ENCODE measurements at places on chromosomes 12 and 14.

DNA sequence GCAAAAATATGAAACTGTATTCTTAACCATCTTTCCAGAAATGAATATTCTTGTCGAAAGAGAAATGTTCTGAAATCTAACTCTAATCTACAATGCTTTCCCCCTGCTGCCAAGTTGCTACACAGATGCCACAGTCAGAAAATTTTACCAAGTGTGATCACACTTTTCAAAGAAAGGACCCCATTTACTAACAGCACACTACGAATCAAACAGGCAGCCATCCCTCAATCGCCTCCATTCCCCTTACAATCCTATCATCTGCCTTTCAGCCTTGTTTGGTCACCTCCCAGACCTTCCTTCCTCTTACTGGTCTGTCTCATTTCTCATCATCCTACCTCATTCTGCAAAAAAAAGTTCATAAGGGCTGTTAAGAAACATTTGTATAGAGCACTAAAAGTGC, 190.1 kb downstream of the MED13L start:
- no peak for DNase-seq

DNA sequence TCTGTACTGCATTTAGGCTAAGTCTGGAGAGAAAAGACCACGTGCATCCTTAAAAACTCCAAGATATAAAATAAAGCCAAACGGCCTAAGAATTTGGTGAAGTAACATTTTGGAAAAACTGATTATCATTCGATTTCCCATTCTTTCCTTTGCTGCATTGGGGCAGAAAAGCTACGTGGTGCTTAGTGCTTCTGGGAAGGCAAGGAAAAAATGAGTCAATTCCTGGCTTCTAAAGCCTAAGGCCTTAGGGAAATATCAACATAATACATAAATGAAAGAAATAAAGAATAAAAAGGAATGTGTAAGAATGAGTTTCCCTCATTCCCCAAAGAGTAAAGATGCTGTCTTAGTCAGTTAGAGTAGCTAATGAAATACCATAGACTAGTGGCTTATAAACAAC, 520.5 kb downstream of the GLT1D1 start:
- DNase-seq: no peak

DNA sequence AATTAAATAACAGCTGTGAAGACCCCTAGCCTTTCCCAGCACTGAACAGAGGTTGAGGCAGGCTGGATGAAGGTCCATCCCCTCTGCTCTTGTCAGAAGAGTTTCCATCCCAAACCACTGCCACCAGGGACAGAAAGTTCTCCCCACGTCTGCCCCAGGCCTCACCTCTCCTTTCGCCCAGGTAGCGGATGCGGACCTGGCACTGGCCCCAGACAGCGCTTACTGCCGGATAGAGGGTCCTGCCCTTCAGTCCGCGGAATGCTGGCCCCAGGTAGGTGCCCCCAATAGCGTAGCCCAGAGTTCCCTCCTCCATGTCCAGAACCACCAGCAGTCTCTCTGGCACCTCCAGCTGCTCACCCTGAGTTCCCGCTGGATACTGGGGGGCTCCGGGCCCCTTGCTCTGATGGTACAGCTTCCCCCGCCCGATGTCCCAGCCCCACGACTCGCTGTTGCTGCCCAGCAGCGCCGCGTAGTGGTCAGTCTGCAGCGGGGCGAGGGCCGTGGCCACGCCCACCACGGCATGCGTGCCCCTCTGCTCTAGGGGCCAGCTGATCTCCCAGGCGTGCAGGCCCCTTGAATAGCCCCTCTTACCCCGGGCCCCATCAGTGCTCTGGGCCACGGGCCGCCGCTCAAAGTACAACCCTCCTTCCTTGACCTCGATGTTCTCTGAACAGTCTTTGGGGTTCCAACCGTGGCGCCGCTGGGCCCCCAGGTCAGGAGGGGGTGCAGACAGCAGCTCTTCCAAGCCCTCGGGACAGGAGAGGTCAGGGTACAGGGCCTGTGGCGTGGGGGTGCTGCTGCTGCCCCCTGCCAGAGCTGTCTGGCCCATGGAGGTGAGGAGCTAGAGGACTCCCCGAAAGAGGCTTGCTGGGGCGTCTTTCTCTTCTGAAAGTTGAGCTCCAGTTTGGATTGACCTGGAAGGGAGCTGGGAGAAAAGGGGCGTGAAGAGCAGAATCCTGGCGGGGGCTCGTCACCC, 742 bp downstream of the SPSB2 start:
- no peak for DNase-seq

DNA sequence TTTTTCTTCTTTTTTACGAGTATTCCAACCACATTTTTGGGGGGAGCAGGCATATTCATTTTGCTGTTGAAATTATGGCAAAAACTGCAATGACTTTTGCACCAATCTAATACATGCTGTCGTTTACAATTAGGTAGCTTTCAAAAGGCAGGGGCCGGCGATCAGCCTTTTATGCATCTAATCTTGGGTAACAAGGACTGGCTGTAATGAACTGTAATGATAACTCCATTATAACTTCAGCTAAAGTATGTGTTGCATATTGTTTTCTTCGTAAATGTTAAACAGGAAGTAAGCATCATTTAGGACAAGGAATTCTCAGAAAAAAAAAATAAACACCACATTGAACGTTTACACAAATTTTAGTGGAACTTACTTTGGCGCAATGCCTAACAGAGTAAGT, 30.3 kb upstream of the KLRF1 start:
- no peak for DNase-seq

GRCh38 chr12:57332646-57333312, 81.8 kb upstream of the STAC3 start:
- no peak for DNase-seq

DNA sequence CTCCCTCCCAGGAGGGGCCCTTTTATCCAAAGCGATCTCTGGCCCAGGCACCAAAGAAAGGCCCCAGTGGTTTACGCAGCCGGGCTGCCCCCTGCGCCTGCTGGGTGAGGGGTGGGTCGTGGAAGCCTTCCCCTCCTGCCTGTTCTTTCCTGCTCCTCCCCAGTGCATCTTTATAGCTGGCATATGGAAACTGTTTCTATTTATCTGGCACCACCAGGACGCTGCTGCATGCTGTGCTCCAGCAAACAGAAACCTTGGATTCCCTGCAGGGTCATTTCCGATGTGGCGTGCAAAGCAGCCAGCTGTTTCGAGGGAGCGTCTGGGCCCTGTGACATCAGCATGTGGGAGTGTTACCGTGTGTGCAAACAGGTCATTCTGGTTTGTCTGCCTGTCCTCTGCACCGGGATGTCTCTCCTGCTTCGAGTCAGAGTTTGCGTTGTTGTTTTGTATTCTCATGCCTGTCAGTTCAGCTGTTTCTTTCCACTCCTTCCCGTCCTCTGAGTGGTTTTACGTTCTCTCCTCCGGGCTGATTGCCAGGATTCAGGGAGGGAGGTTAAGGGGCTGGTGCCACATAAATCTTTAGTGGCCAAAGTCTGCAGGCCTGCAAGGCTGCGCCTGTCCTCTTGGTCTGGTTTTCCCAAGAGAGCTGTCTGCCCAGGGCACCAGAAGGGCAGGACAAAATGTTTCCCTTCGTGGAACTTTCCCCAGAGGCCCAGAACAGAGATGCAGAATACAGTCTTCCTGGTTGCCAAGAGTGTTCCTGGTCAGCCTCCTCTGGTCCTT, 24.6 kb downstream of the TPCN1 start:
- DNase-seq: no peak

- DNase-seq: no peak
Measured at GRCh38 chr14:92924247-92924646, 1.3 kb downstream of the CHGA start.

DNA sequence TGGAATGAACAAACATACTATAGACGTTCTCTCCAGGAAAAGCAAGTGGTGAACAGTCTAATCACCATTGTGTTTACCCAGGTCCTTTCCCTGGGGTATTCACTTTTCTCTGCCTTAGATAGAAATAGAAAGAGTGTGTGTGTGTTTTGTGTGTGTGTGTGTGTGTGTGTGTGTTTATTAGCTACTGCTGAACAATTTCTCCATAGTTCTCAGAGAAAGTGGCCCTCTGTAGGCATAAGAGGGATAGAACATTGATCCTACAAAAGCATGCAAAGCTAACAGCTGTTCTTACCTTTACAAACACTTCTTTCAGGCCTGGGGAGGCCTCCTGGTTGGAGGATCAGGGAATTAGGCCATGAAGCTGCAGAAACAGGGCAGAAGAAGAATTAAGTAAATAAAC, 665.7 kb upstream of the TBX3 start:
- DNase-seq: no peak

DNA sequence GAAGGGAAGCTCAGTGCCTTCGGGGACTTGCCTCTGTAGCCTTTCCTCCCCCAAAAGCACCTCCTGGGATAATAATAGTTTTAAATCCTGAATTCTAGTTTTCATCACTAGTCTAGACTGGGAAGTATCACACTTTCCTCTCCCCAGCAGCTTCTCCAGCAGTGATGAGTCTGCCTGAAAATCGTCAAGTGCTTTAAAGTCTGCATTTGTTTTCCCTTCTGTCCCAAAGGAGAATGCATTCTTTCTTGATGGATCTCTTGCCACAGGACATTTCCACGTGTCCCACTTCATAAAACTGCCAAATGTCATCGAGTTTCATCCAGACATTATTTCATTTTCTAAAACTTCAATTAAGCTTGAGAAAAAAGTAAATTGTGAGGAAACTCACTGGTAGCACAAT, 15.0 kb downstream of the CSRP2 start:
- no peak for DNase-seq

- no peak for DNase-seq
Measured at GRCh38 chr12:26789731-26790644, 43.0 kb downstream of the ITPR2 start.

- no peak for DNase-seq
Measured at GRCh38 chr14:72986214-72986613, 40.7 kb downstream of the ZFYVE1 start.

DNA sequence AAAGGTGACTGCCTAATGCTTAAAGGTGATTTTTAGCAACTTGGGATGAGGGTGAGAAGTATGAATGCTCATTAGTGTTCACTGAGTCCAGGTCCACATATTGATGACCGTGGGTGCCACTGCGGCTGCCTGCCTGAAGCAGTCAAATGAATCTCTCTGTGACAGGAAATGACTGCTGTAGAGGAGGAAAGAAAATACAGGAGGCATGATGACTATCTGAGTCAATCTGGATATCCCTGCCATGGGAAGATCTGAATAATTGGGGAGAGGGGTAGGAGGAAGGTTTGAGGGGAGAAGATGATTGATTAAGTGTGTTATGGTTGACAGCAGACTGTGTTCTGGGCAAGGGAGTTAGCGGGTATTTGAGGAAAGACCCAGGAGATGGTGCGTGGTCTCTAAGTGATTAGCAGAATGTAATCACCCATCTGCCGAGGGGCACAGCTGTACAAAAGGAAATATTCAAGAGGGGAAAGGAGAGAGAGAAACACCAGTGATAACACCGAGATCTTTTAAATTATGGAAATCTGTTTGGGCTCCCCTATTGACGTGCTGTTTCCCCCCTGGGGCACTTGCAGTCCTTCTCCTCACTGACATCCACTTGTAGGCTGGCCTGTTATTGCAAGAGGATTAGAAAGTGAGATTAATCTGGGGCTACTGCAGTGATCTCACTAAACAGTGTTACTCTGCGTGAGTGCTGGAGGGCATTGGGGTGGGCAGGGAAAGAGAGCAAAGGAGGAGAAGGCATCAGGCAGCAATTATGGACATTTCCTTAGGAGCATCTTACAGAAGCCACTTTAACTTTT, 97.7 kb downstream of the AKAP6 start:
- DNase-seq: no peak

GRCh38 chr12:129067491-129067890, 214.2 kb downstream of the GLT1D1 start:
- no peak for DNase-seq

- DNase-seq: no peak
Measured at GRCh38 chr12:67735868-67736267, 87.3 kb downstream of the DYRK2 start.

- DNase-seq: no peak
Measured at GRCh38 chr12:125890971-125891370, 825.7 kb downstream of the AACS start.

- DNase-seq: no peak
Measured at GRCh38 chr14:81434230-81434629, 34.1 kb upstream of the STON2 start.

DNA sequence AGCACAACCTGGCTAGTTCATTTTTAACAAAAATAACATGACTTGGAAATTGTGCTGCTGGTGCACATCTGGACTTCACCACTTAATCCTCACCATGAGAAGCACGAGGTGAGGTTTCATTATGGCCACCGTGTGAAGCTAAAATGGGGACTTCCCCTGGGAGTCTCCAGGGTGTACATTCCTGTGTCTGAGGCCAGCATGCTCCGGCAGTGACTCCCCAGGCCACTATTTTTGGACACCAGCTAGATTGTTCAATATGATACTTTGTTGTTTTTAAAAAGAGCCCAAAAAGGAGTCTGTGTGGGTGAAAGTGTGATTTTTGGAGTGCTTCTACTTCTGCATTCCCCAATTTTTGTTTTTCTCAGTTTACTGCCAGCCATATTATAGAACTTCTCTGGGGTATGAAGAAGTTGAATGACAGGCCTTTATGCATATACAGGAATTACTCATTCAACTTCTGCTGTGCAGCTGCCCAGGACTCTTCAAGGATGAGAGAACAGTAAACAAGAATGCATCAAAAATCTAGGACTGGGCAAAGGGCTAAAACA, 16.9 kb upstream of the AICDA start:
- DNase-seq: no peak

- DNase-seq: no peak
Measured at GRCh38 chr12:66905201-66905600, 226.3 kb upstream of the GRIP1 start.

DNA sequence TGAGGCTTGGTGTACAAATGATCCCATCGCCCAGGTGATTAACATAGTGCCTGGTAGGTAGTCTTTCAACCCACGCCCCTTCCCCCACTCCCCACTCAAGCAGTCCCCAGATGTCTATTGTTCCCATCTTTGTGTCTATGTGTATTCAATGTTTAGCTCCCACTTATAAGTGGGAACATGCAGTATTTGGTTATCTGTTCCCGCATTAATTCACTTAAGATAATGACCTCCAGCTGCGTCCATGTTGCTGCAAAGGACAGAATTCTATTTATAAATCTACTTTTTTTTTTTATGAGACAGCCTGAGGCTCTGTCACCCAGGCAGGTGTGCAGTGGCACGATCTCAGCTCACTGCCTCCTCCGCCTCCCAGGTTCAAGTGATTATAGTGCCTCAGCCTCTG, 15.7 kb downstream of the SPX start:
- DNase-seq: no peak

GRCh38 chr12:3199551-3200031, 122.4 kb downstream of the TSPAN9 start:
- no peak for DNase-seq

DNA sequence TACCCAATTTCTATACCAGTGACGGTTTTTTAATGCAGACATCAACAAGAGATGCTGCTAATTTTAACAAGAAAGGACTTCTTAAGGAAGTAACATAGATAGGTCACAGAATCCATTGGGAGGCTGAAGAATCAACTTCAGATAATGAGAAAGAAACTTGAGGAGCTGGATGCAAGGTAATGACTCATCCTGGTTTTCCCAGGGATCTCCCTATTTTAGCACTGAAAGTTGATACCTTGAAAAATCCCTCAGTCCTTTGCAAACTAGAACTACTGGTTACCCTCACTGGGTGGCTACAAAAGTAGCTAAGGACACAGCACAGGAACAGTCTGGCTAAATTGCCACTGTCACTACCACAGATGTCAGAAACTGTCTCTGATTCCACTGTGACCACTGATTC, 561.9 kb downstream of the FLRT2 start:
- DNase-seq: no peak
